Esophagus squamous epithelium (tissue), 5 donors: ENCODE measurements at places on chromosomes 5 and 9.

GRCh38 chr5:42495914-42496313 lies 72.7 kb downstream of the GHR start:
- no peak for DNase-seq

- no peak for DNase-seq
Measured at GRCh38 chr9:106156465-106156864, 462.1 kb downstream of the TMEM38B start.

DNA sequence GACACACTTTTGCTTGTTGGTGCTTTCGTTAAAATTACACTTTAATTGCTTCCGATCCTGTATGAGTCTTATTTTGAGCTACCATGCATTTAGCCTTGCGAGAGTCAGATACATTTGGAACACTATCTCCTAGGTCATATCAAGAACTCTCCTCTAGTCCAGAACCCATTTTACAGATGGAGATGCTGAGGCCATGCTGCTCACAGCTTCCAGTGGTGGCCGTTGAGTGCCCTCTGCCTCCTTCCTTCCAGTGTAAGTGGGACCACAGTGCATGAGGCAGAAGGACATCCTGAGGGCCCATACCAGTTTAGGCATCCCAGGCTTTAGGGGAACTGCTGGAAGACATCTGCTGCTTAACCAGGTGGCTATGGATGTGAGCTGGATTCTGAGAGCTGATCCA lies 6.9 kb downstream of the CCNI2 start:
- no peak for DNase-seq

DNA sequence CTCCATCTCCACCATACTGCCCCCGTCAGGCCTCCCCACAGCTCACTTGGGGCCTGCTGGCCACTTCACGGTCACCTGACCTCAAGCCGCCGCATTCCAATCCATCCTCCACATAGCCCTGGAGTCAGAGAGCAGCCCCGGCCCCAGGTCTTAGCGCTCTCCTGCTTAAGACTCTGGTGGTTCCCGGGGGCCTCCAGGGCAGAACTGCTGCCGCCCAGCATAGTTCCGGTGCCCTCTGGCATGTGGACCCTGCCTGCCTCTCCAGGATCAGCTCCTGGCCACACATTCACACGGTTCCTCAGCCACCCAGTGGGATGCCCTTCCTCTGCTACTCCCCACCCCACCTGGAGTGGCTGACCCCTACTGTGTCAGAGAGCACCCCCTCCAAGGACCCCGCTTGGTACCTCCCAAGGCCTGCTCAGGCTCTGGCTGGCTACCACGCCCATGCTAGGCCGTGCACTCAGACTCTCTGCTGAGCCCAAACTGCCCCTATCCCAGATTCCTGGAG lies 8.7 kb downstream of the PHYKPL start:
- no peak for DNase-seq

GRCh38 chr5:10301842-10302610 lies 5.7 kb downstream of the CMBL start:
- DNase-seq, result no peak
